ENCODE measurements at places on chromosomes 2 and 18.

- DNase-seq, result no peak
These were observed 151.6 kb downstream of the FSHR start for GRCh38 chr2:49002750-49003149.

DNA sequence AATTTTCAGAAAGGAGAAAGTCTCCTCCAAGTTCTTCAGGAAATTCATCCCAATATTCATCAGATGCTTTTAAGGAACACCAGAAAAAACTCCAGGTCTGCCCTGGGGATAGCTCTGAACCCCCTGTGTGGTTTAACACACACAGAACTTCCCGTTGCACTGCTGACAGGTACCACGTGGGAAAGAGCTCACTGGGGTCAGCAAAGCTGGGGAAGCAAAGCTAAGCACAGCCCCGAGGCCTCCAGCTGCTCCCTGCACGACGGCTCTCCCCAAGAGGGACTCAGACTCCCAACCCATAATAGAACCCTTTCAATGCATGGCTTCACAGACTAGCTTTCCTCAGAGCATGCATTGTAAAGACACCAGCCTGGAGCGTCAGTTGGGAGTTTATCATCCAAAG, 28.0 kb downstream of the ADI1 start:
- DNase-seq, result no peak

GRCh38 chr18:8217051-8217564, 392.1 kb upstream of the RAB12 start:
- DNase-seq, result no peak

- DNase-seq, result no peak
These were observed 1.6 kb downstream of the BAZ2B start for GRCh38 chr2:159614534-159615366.

DNA sequence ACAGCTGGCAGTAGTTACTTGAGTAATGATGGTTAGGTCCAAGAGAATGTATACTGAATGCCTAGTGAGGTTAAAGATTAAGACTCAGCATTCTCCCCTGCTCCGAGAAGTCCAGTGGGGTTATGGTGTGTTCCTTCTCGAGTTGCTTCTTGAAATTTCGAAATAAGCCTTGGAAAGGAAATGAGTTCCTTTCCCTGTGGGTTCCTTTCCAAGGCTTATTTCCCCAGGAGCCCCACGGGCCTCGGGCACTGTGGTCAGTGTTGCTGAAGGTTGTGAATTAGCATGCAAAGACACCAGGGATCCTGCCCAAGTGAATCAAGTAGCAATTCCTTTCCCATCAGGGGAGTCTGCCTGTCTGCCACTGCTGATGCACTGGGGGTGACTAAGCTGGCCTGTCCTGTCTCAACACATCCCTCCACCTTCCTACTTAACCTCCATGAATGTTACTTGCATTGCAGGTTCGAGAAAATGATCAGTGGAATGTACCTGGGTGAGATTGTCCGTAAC, 53.6 kb downstream of the HK2 start:
- no peak for DNase-seq

- DNase-seq, result no peak
These were observed 46.0 kb upstream of the SERTAD2 start for GRCh38 chr2:64699712-64700111.

DNA sequence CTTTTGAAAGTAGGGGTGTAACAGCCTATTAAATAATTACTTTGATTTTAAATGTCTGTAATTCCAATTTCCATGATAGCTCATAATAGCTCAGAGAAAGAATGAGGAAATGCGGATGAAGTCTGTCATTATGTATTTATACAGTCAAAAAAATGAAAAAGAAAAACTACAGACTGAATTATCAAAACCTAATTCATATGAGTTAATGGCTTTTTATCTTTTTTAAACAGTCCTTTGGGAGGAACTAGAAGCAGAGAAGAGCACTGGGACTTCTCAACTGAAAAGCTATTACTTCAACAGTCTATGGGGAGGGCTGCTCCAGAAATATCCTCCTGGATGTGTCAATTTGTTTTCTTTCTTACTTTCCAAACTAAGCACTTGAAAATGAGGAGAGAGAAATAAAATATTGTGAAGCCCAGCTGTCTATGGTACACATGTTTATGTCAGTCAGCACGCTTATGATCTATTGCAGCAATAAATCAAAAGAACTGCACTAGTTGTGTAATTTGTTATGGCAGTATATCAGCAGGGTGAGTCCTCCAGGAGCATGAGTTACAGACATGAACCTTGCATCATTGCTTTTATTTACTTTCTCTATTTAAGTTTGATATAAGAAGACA, 1550.2 kb downstream of the LRP1B start:
- no peak for DNase-seq

DNA sequence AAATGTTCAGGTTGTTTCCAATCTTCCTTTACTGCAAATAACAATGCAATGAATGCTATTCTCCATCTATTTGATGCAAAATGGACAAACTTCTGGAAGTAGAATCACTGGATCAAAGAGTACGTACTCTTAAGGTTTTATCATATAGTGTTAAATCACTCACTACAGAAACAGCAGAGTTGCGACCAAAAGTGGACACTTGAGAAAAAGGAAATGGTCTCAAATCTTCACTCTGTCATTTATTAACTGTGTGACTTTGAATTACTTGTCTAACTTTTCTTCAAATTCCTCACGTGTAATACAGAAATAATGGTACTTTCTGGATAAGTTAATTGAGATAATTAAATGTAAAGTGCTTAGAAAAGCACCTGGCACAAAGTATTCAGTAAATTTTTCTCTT, 78.1 kb downstream of the CERKL start:
- DNase-seq, result no peak

DNA sequence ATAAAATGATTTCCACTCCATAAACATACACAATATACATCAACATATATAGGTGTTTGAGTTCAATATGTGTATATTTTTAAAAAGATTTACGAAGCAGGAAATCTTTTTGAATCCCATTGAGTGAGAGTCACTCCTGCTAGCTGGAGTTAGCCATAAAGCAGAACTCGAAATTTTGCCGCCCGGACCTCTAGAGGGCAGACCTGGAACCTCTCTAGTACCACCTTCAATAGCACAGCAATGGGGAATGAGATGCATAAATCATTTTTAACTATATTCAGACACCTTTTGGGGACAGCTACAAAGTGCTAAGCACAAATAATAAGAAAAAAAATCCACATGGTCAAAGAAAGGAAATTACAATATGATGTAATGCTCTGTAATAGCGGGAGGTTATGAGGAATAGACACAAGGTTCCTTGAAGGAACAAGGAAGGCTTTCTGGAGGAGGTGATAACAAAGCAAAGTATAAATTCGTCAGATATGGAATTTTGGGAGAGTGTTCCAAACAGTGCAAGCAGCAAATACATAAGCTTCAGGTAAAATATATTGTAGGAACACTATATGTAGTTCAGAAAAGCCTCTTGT, 533.4 kb downstream of the ERBB4 start:
- peak; percentile 3 for DNase-seq

DNA sequence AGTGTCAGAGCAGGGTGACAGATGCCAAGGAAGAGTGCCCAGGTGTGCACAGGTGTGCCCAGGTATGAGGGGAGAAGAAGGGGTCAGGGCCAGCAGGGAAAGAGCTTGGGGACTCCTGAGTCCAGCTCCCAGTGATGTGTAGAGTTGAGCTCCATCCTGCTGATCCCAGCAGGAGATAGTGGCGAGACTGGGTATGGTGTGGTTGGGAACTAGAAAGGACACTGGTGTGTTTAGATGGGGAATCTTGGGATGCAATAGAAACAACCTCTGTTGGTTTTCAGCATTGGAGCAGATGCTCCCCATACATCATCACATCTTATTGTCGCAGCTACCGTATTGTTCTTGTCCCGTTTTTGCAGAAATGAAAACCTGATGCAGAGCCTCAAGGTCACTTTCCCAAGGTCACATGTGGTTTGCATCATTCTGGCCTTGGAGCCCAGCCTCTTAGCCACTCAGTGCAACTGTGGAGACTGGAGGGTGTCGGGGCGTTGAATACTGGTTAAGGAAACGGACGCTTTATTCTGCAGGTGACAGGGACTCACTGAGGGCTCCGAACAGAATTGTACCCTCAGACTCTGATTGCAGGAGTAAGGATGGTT, 166.7 kb downstream of the AGAP1 start:
- DNase-seq, result no peak

GRCh38 chr2:71102981-71103681, 26.9 kb downstream of the MCEE start:
- no peak for DNase-seq

DNA sequence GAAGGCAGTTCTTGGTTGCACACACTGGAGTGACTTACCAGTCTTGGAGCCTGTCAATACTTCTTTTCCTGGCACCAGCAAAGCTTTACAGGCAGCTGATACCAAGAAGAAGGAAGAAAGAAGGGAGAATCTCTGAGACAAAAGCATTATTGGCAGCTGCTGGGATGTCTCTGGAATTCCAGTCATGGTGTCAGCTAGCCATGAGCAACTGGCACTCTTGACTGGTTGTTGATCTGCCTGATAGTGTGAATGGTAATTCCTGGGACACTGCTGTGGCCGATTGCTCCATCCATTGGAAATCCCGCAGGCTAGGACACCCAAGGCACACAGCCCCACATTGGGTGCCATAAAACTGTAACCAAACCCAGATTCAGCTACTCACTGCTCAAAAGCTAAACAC, 17.8 kb upstream of the SPAG16 start:
- no peak for DNase-seq

DNA sequence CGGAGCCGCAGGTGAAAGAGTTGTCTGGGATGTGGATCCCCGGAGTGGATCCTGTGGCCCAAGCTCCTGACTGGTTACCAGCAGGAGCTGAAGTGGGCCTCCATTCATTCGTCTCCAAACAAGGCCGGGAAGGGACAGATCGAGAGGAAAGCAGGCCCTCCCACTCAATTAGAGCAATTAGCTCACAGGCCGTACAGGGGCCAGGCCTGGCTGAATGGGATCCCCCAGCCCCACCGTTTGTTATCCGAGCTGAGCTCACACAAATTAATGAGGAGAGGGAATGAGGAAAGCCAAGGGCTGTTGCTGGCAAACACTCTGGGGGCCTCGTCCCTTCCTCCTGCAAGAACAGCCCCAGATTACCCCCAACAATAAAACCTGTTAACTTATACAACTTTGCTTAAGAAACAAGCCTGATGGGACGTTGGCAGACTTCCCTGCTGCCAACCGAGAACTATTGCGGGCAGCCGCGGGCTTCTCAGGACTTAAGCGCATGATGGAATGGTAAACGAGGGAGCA, 338.0 kb downstream of the BCL11A start:
- DNase-seq, result no peak

- peak; percentile 71 for DNase-seq
These were observed at the start of gene ALK for GRCh38 chr2:29921560-29921915. ALK (minus strand) TSS chr2:29921586; CDS start chr2:29920659, 927 bp downstream.

GRCh38 chr18:63511285-63511684, 30.9 kb upstream of the SERPINB12 start:
- peak; percentile 40 for DNase-seq

DNA sequence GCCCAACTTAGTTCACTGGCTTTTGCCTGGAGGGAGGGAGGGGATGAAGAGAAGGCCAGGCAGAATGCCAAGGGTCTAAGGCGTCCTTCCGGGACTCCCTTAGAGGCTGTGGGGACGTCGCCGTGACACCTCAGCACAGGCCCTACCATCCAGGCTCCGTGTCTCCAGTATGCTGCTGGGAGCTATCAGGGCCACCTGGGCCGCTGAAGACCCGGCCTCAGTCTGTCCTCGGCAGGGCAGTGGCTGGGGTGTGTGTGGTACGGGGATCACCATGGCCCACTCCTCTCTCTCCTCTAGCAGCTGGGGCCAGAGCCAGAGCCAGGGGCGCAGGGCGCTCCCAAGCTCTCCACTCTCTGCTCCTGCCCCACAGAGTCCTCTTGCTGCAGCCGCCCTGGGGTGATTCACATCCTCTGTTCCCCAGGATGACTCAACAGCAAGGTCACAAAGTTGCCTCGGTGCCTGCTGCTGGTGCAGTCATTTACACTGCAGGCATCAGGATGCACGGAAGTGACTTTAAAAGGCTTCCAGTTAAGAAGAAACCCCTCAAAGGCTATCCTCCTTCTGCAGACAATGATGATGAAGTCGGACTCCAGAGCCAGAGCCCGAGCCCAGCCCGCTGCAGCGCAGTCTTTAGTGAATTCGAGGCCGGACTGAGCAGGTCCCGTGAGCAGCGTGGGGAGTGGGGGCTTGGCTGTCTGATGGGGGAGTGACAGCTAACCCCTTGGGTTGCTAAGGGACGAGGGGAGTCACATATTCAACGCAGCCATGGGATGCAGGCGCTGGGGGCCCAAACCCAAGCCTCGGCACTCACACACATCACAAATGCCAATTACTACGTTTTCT, 31.9 kb downstream of the SNORC start:
- no peak for DNase-seq

GRCh38 chr2:62363166-62363565, 142.8 kb downstream of the TMEM17 start:
- DNase-seq, result no peak

GRCh38 chr2:8270699-8271098, 411.2 kb upstream of the ID2 start:
- no peak for DNase-seq

DNA sequence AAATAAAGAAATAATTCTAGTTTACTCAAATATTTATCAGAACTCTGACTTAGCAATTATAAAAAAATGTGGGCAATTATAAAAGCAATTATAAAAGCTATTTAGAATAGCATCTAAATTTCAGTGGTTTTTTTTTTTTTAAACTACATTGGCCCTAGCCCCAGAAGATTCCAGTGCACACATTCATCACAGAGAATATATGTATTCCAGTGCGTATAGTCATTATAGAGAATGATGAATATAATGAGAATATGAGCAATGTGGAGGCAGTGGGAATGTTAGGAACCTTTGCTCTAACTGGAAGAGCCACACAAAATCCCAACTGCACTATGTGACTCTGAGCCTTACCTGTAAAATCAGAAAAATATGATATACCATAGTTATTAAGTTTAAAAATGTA, 10.5 kb downstream of the MAP3K2 start:
- DNase-seq, result no peak

DNA sequence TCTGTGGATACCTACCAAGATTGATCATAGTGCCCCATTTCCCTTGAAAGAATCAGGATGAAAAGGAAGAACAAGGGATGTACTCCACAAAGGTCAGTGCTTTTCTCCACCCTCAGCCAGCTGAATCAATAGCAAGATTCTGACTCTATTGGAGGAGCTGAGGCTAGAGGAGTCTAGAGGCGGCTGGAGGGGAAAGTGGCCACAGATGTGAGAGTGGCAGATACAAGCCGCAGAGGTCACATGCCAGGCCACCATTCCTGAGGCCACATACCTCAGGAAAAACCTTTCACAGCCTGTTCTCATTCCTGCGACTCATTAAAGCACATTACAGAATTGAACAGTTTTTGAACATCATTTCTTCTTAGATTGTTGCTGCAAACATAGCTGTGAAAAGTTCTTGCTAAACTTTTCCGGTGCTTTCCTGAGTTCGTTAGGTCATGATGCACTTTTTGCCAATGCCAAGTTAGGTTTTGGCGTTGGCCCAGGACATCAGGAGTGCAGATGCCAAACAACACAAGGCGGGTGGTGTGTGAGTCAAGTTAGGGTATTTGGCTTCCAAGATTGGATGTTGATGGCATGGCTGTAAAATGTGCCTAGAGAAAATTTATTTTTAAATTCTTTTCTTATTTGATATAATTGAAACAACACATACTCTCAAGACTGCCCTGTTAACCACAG, 160.7 kb upstream of the SP5 start:
- no peak for DNase-seq
